ENCODE measurements at places on chromosomes 1 and 21. TPM values are rescaled to one million over a fixed set of nuclear protein-coding genes. Genes with fewer than 3 reads are reported as not detected.

- DNase-seq, result no peak
Observed at GRCh38 chr1:168845140-168845539, 116.1 kb upstream of the DPT start.

MAP3K7CL gene
- 5.9 TPM for polyA plus RNA-seq

- DNase-seq, result no peak
Observed at GRCh38 chr1:87141556-87141955, 187.1 kb upstream of the LMO4 start.

- no peak for DNase-seq
Observed at GRCh38 chr1:111082421-111083203, 57.3 kb downstream of the DRAM2 start.

GRCh38 chr1:22600071-22600816 is 36.2 kb upstream of the C1QA start:
- DNase-seq, result no peak

PFDN2 gene
- 84.0 TPM for polyA plus RNA-seq

NFASC gene
- not detected for polyA plus RNA-seq

DNA sequence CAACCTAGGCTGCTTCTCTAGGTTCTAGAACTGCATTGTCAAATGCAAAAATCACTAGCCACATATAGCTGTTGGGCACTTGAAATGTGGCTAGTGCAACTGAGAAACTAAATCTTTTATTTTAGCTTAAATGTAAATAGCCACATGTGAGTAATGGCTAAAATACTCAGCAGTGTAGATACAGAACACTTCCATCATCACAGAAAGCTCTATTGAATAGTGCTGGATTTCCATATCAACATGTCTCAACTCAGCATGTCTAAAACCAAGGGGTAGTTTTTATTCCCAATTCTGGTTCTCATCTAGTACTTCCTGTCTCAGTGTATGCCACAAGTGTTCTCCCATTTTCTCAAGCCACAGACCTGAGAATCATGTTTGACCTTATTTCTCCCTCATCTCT is 7.5 kb upstream of the TP53BP2 start:
- DNase-seq, result no peak

PDZK1 gene
- polyA plus RNA-seq, result 0.09 TPM

All from naive thymus-derived CD4-positive, alpha-beta T cell (primary cell).